Fibroblast of villous mesenchyme (primary cell): ENCODE measurements at places on chromosomes 1 and 21. TPM values are rescaled to one million over a fixed set of nuclear protein-coding genes. Genes with fewer than 3 reads are reported as not detected.
A peak's percentile ranks its signal among the peaks of the same experiment; 100 is the strongest.

- no peak for DNase-seq
These were observed 18.1 kb upstream of the KCNAB2 start for GRCh38 chr1:6027591-6027990.

The TDRD5 gene
- total RNA-seq, result not detected in 2 replicates

DNA sequence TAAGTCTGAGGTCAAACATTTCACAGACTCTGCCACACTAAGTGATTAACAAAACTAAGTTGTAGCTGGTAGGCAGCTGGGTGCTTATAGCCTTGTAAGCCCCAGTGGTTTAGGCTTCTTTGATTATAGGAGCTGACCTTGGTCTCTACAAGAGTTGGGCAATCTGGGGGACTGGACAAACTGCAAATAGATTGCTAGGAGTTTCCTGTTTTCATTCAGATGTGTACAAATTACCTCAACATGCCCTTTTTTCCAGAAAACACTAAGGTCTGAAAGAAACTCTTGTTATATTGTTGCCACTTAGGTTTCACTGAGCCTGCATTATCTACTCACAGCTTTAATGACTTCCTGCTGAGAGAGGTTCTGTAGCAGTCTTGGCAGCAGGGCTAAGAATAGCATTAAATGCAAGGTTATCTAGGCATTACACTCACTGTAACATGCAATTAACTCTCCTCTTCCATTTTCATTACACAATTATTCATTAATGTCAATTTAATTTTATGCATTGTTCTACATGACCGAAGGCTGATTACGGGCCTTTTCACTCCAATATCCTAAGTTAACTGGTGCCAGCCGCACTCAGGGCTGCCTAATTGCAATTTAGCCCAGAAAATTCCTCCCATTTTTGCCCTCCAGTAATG lies 314.0 kb downstream of the LMO4 start:
- peak; percentile 51 for DNase-seq

DNA sequence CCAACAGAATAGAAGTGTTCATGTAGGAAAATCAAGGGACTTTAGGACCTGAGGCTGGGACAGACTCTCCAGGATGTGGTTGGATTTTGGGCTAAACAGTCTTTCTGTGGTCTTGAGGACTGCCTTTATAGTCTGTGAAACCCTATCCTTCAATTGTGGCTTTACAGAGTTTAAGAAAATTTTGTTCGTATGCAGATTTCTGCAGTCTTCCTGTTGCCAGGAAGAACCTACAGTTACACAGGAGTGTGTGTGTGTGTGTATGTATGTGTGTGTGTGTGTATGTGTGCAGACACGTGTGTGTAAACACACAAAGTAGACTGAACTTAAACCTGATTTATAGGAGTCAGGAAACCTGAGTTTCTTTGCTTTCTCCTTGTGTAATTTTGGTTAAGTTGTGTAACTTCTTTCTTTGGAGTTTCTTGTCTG lies 22.8 kb downstream of the NEK7 start:
- DNase-seq, result peak; percentile 72

DNA sequence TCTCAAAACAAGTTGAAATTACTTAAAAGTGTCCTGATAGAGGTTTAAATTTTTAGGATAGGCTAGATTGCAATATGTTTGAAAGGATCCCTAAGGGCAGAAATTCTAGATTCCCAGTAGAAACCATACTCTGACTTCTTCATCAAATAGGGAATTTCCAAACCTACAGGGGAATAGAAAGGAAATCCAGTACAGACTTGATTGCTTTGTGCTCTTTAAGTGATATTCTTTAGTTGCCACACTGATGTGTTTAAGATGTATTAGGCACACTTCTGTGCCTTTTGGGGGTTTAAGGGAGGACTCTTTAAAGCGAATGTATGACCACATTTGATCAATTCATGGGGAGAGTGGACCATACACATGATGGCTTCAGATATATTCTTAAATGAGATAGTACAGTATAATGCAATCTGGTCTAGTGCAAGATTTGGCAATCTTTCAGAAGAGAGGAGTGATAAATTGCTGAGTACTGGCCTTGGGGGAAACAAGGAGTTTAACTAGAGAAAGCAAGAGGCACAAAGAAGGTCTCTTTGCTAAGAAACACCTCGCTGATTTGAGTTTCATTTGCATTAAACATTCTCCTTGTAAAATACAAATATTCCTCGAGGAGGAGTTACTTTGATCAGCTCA lies 268.8 kb upstream of the NR5A2 start:
- no peak for DNase-seq

DNA sequence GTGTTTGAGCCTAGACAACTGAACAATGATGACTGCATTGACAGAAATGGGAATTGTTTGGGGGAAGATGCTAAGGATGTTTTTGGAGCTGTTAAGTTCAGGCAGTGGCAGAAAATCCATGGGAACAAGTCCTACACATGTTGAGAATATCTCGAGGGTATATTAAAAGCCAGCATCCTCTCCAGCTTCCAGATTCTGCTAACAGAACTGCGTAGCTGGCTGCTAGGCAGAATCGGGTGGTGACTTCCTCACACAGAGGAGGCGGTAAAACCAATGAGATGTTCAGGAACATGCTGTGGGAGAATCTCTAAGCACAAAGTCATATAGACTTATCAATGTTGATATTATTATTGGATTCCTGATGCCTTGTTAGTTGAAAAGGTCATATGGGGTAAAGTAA lies 14.8 kb downstream of the FAM163A start:
- DNase-seq, result no peak

- DNase-seq, result peak; percentile 49
These were observed at the start of gene CELA2B for GRCh38 chr1:15475752-15476314. TSS of gene CELA2B (plus strand) at chr1:15476104. CDS start at chr1:15476126, 22 bp downstream.

DNA sequence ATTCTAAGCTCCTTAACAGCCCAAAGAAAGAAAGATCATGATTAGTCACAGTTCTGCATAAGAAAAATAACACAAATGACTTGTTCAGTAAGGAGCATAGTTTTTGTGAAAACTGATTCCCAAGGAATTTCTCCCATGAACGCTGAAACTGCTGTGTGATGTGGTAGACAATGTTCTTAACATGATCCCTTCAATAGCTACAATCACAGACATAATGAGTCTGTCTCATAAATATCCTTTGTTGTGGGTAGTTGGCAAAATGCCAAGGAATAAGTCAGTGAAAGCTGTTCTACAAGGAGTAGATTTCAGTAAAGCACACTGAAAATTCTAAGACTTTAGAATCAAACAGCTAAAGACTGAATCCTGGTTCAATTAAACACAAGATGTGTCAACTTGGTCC lies 404.8 kb downstream of the HLX start:
- peak; percentile 53 for DNase-seq

GRCh38 chr21:41559658-41560631 lies 52.0 kb upstream of the TMPRSS2 start:
- DNase-seq, result peak; percentile 81

GRCh38 chr21:42063571-42064521 lies 7.3 kb upstream of the UMODL1 start:
- DNase-seq, result no peak

GRCh38 chr1:203204756-203205155 lies 18.3 kb upstream of the CHI3L1 start:
- DNase-seq, result peak; percentile 88

GRCh38 chr1:157090196-157090647 lies 9.4 kb downstream of the ETV3L start:
- DNase-seq, result peak; percentile 88

DNA sequence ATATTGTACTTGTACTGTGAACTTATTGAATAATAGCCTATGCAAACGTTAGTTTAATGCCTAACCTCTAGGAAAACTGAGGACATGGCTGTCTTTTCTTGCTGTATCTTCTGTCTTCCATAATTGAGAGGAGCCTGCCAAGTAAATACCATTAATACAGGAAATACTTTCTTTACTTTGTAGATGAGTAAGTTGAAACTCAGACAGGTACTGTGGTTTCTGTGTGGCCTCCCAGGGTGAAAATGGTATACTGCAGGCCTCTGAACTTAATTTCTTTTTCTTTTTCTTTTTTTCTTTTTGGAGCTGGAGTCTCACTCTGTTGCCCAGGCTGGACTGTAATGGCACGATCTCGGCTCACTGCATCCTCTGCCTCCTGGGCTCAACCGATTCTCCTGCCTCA lies 208.8 kb upstream of the ADGRL4 start:
- DNase-seq, result no peak

The RYR2 gene
- not detected in 2 replicates for total RNA-seq

GRCh38 chr1:104932949-104933679 lies 1183.4 kb downstream of the AMY1C start:
- DNase-seq, result no peak

GRCh38 chr1:5982868-5983267 lies 9.4 kb downstream of the NPHP4 start:
- peak; percentile 20 for DNase-seq

GRCh38 chr1:201096041-201096461 lies 16.2 kb downstream of the CACNA1S start:
- DNase-seq, result no peak

GRCh38 chr1:108627951-108628350 lies 32.9 kb downstream of the HENMT1 start:
- no peak for DNase-seq

DNA sequence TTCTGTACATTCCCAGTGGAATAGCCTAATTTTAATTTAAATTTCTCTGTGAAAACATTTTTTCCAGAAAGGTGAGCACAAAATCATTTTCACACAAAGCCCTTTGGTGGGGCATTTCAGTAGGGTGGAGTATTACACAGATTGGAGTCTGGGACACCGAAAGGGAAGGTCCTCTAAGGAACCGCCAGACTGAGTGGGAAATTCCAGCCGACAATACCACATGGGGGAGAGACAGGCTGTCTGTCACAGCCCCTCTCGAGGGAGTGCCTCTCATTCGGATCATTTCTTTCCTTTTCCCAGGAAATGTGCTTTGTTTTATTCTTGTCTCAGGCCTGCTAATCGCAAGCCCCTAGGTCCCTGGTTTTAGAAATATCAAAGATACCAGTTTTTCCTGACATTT lies 150.6 kb upstream of the HOOK1 start:
- DNase-seq, result no peak

DNA sequence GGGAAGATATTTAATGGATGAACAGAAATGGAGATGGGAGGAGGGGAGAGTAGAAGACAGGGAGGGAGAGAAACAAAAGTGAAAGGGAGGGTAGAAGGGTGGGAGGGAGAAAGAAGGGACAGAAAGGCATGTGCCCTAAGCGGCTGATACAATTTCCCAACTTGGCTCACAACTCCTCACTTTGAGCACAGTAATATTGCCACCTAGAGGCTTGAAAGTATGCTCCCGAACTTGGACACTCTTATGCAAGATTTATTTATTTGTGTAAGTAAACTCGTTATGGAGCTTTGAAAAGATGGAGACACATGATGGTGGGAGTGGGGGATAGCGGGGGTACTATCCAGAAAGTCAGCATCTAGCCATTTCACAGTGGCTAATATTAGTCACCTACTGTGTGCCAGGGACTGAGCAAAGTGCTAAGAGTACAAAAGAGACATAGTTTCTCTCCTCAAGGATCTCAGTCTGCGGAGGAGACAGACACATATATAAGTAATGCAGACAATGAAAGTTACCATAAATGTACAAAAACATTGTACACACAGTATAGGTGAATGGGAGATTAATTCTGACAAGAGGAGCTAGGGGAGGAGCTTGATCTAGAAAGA lies 189.7 kb downstream of the SEC16B start:
- peak; percentile 60 for DNase-seq

- no peak for DNase-seq
These were observed 24.9 kb downstream of the DIP2A start for GRCh38 chr21:46483300-46484295.

The PRAMEF6 gene
- total RNA-seq, result not detected in 2 replicates

DNA sequence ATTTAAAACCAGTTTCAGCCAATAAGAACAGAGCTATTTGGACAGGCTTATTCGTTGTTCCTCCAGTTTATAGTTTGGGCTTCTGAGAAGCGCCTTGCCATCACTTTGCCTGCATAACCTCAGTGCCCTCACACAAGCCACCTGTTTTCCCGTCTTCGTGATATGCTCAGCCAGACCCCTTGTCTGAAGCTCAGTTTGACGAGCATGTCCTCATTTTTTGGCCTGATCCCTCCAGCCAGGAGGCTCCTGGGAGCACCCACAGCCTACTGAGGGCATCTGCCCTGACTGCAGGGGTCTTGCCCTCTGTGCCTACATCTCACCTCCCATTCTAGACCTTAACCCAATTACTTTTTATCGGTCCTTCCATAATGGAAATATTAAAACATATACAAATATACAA lies 95.3 kb downstream of the ADARB1 start:
- DNase-seq, result no peak

DNA sequence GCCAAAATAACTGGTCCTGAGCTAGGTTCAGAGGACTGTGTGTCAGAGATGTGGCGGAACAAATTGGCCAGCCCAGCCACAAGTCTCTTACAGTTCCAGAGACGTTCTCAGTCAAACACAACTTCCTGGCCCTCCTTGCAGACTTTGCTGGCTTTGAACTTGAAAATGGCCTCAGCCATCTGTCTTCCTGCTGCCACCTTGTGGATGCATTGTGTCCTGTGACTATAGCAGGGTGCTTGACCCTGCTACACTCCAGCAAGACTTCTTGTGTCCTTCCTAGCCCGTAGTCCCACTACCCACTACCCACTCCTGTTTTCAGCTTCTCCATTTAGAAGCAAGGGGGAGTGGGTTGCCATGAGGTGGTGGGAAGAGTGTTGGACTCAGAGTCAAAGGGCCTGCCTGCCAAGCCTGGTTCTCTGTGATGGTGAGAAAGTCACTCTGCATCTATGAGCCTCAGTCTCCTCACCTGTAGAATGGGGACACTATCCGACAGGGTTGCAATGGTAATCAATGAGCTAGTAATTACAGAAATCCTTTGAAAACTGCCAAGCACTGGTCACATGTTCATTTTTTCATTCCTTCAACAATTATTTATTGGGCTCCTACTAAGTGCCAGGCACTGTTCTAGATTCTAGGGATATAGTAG lies 109.9 kb downstream of the IGSF21 start:
- no peak for DNase-seq

GRCh38 chr1:208500375-208500774 lies 256.2 kb upstream of the PLXNA2 start:
- DNase-seq, result no peak

DNA sequence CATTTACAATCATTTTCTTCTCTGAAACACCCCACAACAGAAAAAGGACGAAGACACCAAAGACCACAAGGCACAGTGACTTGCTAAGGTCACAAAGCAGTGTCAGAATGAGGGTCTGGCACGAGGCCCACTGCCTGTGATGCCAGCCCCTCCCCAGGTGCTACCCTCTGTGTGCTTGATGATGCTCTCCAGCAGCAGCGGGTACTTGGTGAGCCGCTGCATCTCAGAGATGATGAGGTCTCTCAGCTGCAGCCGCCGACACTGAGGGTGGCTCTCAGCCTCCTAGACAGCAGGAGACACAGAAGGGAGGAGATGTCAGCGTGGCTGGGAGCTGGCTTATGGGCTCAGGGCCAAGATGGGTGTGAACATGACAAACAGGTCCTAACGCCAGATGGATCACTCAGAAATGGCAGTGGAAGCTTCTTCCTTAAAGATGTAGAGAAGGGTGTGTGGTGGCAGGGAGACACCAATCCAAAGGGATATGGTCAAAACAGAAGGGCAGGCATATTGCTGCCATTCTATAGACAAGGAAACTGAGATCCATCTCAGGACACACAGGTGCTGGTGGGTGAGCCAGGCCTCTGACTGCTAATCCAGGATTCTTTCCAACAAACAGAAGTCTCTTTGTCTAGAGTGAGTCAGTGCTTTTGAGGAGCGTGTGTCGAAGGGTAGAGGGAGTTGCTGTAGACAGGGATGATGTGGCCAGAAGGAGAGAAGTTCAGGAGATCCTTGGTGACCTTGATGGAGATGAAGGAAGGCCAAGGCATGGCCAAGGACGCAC lies 25.6 kb downstream of the LRRC71 start:
- DNase-seq, result no peak
